ENCODE measurements at places on chromosomes 6 and 20.

DNA sequence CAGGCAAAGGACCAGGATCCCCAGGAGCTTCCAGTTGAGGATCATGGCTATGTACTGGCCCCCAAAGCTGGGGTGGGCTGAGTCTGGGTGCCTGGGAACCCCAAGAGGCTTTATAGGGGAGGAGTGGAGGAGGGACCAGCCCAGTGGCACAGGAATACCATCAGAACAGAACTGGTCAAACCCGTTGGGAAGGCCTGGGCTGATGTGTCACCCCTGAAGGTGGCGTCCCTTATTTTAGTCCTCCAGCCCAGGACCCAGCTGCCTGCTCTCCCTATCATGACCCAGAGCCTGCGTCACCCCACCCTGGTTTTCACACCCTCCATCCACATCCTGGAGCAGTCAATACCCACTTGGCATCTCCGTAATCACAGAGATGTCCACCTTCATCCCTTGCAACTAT, at the start of gene PSORS1C2:
PSORS1C2 (minus strand) TSS at position 85 of the 400 bp plus-strand sequence; CDS start at position 45, 40 bp downstream.
- no peak for DNase-seq

DNA sequence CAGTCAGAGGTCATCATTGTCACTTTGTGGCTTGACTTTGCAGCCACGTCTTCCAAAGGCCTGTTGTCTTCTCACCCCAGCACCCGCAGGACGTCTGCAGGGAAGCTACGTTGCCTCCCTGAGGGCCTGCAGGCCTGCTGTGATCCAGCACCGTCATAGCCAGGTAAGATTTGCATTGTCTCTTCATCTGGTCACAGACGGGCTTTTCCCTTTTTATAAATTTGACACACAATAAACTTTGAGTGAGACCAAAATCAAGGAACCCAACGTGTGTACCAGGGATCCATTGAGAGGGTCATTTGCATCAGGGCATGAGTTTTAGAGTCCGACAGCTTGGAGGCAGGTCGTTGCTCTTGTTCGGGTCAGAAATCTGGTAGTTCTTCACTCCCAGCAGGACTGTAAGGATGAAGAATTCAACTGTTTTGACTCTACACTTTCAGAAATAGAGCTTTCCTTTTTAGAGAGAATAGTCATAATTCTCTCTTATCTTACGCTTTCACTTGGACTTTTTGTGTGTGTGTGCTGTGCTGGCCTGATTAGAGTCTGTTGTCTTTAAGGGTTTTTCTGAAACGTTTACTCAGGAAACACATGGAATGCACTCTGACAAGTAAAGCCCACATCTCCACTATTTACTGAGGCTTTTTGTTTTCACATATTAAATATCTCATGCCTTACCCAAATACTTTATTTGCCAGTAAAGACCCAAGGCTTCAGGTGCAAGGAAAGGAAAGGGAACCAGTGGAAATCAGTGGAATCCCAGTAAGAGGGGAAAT, 177.2 kb upstream of the TAB2 start:
- DNase-seq = no peak

GRCh38 chr20:41616228-41616627, 1.9 kb downstream of the CHD6 start:
- DNase-seq = no peak

GRCh38 chr6:115706324-115706723, 354.4 kb downstream of the FRK start:
- no peak for DNase-seq

GRCh38 chr6:77561768-77562314, 91.0 kb upstream of the MEI4 start:
- no peak for DNase-seq

DNA sequence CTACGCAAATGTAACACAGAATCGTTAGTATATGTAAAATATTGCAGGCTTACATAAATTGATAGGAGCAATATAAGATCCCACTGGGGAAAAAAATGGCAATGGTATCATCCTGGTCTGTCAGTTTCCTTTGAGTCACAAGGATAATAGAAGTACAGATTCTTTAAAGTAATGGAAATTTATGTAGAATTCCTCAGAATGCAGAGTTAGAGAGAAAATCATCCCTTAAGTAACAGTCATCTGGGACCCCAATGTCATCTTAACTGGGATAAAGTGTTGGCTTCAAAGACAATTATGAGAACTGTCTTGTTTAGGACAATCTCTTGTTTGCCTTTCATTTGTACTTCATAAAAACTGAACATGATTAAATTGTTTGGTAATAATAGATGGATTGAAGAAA, 34.5 kb upstream of the PDE7B start:
- DNase-seq = no peak

- DNase-seq = no peak
Observed at GRCh38 chr6:104704191-104704590, 155.5 kb downstream of the HACE1 start.

DNA sequence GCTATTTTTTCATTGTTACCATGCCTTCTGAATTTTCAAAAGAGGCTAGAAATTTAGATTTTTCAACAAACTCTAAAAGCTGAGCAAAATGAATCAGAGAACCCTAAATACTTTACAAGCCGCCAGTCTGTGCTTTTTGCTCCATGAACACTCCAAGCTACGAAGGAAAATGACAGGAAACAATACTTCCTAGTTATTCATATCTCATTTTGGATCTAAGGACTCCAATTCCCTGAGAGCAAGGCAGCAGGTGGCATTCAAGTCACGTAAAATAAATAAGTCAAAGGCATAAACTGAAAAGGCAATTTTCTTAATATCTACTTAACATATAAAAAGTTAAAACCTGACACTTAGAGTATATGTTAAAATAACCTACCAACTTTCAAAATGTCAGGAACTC, 50.6 kb downstream of the PDSS2 start:
- DNase-seq = no peak

DNA sequence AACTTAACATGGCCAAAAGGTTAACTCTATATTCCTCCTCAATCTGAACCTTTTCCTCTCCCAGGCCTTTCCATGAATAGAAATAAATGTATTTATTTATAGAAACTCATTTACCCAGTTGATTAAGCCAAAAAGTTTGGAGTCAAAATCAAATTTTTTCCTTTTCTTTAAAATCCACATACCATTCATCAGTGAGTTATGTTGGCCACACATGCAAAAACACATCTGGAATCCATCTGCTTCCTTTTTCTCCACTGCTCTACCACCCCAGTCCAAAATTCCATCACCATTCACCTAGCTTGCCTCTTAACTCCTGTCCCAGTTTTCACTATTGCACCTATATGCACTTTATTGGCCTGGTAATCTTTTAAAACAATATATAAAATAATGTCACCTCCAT, 62.4 kb upstream of the TMEM200A start:
- DNase-seq = no peak

GRCh38 chr20:35405775-35406174, 6.0 kb downstream of the UQCC1 start:
- DNase-seq = no peak

DNA sequence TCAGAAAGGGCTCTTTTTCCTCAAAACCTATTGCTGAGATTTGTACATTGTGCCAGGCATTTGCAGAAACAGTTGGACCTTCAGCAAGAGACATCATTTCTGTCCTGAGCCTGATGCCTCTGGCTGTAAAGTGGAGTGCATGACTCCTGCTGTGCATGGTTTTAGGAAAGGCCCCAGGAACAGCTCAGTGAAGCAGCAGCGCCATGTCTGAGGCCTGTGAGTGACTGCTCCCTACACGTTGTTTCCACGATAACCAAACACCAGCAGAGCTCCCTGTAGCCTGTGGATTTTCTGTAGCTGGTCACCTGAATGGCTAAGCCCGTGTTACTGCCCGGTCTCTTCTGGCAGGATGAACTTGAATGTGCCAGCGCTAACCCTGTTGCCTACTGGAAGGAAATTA, 232.5 kb downstream of the TFAP2C start:
- no peak for DNase-seq

Data from stimulated activated CD4-positive, alpha-beta T cell treated with anti-CD3 and anti-CD28 coated beads, Interleukin-15, amount 100 ng/mL, for 1 hour (primary cell).